AG09309 (cell line): ENCODE measurements at places on chromosomes 7 and 10.

DNA sequence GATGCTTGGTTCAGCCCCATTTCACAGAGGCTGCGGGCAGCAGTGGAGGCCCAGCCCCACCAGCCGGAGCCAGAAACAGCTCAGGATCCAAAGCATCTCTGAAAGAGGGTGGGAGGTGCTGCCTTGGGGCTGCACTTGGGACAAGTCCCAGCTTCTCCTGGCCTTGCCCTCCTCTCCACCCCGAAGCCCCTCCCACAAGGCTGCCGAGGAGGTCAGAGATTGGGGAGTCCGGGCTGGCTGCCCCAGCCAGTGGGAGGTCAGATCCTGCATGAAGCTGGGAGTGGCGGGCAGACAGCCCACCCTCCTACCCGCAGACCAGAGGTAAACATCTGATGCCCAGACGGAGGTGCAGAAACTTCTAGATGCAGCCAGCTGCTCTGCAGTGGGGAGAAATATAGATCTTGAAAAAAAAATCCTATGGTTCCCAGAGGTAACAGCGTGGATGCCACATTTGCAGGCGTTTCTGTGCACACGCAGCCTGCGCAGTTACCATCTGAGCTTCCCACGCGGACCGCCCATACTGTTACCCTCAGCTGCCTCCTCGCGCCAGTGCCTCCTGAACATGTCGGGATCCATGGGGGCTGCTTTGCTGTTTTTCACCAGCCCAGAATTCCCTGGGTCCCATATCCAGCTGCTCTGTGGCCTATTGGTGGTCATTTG is 36.9 kb upstream of the GNA12 start:
- DNase-seq = no peak

DNA sequence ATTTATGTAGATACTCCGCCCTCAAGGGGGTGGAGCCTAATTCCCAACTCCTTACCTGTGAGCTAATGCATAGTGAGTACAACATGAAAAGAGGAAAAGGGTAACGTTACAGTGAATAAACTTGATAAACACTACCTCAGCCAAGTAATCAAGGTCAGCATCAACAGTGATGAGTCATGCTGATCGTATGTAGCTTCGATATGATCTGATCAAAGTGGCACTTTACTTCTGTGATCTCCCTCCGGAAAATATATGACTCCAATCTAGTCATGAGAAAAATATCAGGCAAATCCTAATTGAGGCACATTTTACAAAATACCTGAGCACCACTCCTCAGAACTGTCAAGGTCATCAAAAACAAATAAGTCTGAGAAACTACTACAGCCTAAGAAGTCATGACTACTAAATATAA is 70.4 kb downstream of the VTI1A start:
- no peak for DNase-seq

DNA sequence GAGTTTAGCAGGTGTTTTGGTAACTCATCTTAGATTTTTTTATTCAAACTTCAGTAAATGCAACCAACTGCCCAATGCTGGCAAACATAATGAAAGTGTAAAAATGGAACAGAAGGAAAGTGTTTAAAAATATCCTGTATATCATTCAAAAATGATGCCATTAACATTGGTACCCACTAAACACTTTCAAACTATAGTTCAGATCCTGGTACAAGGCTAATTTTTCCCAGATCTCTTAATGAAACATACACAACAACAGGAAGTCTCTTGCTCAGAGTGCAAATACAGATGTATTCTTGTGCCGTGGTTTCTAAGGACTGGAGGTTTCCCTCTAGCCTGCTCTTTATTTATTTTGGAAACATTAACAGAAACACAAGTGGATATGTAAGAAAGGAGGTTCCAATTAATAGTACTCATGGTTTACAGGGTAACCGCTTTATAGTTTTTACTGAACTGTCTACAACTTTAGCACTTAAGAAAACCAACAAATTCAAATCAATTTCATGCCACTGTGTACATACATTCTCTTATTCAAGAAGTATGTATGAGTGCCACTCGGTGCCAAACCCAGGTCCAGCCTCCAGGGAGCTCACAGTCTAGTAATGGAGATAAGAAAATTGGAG is 176.0 kb upstream of the AKR1E2 start:
- DNase-seq = no peak

DNA sequence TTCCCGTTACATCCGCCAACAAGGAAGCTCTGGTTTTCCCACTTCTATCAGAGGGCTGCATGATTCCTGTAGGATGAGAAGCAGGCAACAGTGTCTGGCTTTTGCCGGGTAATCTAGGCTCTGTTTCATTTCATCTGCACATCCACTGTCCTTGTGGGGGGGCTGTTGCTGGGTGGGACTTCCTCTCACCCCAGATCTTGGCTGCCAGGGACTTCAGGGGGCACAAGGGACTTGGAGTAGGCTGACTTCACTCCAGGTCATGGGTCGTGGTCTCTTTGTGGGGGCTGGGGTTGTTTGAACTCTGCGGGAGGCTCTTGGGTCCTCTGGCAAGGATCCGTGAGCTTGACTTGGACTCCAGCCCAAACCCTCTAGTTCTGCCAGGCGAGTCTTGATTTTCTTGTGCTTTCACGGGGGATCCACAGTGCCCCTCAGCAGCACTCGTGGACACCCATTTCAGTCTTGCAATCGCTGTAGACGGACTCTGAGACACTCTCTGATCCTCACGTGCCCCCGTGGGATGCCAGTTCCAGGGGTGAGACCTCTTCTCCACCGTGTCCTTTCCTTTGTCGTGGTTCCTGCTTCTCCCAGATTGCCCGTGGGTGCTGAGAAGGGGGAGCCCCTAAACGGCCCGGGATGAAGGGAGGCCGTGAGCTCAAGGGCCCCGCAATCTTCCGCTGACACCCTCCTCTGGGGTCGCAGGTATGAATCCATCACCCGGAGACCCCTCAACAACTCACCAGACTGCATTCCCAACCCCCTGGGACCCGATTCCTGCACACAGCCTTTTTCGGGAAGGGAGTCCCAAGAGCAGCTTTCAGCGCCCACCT is 21.4 kb upstream of the ZNF273 start:
- no peak for DNase-seq

DNA sequence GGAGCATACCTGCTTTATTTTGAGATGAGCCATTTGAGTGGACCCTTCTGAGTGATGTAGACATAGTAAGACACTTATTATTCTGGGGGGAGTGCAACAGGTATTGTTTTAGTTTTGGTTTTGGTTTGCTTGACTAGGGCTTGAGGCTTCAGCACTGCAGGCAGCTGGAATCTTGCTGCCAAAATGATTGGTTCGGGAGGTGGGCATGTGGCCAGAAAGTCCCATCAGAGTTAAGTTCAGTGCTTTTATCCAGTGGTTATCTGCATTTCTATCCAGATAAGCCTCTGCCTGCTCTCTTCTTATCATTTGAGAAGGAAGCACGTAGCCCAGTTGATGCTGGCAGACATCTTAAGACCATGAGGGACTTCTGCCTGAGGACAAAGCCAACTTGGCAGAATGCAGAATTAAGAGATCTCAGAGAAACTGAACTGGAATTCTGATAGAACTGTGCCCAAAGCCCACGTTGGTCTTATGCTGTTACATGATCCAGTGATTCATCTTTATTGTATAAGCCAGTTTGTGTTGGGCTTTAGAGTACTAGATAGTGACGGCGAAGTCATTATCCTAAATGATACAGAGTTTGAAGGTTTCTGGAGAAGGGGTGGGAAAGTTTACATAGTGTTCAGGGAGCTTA is 9.6 kb upstream of the JAZF1 start:
- no peak for DNase-seq

- no peak for DNase-seq
These were observed 183.7 kb downstream of the SORCS1 start for GRCh38 chr10:106980495-106981451.

GRCh38 chr7:73612598-73613269 is 11.6 kb downstream of the MLXIPL start:
- no peak for DNase-seq

DNA sequence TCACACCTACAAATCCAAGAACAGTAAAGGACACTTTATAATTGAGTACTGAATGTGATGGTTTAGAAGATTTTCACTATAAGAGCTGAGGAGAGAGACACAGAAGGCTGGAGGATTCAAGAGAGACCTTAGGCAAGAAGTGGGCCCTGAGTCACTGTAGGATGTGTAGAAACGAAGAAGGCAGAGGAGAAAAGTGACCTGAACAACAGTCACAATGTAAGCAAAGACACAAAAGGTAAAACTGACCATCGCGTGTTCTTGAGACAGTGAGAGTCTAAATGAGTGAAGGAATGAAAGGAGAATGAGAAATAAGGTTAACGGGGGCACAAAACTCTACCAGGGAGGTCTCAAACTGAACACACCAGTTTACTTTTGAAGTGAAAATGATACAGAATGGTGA is 298.2 kb upstream of the LRGUK start:
- DNase-seq = no peak
